Activated naive CD4-positive, alpha-beta T cell (primary cell): ENCODE measurements at places on chromosomes 12 and 14.
A peak's percentile ranks its signal among the peaks of the same experiment; 100 is the strongest.

- no peak for DNase-seq
Measured at GRCh38 chr12:101539148-101539547, 55.6 kb upstream of the MYBPC1 start.

GRCh38 chr14:69819607-69820006, 22.6 kb upstream of the SLC10A1 start:
- no peak for DNase-seq

DNA sequence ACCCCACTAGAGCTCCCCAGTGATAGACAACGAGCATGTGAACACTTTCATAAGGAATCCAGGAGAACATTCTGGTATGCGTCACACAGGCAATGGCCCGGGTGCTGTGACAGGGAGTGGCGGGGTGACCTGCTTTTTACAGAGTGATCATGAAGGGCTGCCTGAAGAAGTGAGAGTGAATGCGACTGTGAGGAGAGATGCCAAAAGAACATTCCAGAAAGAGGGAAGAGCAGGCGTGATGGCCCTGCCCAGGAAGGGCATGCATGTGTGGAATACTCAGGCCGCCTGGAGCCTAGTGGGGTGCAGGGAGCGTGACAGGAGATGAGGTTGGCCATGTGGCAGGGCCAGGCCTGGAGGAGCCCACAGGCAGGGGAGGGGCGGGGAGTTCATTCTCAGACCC, 53.8 kb downstream of the FZD10 start:
- no peak for DNase-seq

DNA sequence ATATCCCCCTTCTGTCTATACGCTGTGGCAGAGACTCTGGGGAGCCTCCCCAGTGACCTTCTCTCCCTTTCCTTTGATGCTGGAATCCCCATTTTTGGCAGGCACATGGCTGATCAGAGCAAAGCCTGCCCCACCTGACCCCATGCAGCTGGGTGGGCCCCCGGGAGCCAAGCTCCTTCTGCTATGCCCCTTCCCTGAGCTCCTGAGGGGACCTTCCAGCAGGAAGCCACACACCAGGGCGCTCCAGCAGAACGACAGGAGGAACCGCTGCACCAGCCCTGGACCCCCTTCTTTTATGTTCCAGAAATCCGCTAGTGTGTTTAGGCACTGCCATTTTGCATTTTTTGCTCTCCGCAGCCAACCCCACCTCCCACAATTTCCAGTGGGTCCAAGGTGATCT, 44.6 kb downstream of the TRAFD1 start:
- DNase-seq: no peak

- DNase-seq: no peak
Measured at GRCh38 chr12:42097971-42098370, 46.7 kb downstream of the GXYLT1 start.

GRCh38 chr14:23071244-23071920, 14.1 kb upstream of the CDH24 start:
- DNase-seq: no peak

- DNase-seq: no peak
Measured at GRCh38 chr14:99590746-99591555, 13.1 kb downstream of the CCDC85C start.

GRCh38 chr12:65140738-65141137, 19.6 kb upstream of the WIF1 start:
- no peak for DNase-seq

- no peak for DNase-seq
Measured at GRCh38 chr14:22397221-22397737, 191.7 kb downstream of the DAD1 start.

DNA sequence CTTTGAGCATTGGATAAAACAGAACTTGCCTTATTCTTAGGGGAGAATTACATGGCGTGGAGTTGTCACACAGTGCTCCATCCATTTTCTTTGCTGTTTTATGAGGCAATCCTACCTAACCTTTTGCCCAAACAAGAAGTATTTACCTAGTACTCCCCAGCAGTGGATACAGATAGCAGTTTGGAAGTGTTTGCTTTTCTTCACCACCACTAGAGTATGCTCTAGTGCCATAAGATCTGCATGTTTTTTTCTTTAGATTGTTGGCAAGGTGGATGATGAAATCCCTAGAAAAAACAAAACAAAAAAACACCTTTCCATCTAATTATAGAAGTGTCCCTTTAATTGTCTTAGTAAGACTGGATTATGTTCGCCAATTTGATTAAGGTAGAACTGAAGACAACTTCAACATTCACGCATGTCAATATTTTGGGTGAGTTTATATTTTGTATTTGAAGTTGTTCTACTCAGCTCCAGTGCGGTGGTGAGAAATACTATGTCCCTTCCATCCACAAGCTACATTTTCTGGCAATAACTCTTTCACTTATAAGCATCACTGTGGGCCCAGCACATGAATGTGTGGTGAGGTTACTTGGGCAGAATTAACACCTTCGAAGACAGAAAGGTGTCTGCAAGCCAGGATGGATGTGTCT, 23.6 kb upstream of the TMEM260 start:
- DNase-seq: no peak

DNA sequence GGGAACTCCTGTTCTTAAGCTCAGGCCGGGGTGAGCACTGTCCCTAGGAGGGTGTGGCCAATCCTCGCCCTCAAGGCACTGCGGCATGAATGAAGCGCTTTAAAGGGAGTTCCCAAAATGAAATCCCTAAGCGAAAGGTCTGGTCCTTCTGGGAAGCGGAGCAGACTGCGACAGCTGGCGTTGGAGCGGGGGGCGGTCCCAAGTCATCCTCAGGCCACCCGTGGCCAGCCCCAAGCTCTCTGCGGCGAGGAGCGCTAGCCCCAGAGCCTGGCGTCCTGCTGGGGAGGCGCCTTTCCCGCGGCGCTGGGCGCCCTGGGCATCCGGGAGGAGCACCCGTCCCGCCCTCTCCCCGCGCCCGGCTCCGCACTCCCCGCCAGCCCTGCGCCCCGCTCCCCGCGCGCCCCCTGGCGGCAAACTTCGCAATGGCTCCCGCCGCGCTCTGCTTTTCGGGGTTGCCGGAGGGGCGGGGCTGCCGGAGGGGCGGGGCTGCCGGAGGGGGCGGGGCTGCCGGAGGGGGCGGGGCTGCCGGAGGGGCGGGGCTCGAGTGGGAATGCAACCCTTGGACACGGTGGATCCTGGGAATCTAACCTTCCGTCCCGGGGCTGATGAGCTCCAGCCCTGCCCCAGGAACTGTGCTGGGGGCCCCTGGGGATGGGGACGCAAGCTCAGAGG, 25.4 kb downstream of the ZBTB42 start:
- peak; percentile 97 for DNase-seq

- DNase-seq: no peak
Measured at GRCh38 chr14:21921453-21921852, 247.8 kb upstream of the OR4E1 start.

- no peak for DNase-seq
Measured at GRCh38 chr14:83994020-83994419, 1535.9 kb upstream of the FLRT2 start.

DNA sequence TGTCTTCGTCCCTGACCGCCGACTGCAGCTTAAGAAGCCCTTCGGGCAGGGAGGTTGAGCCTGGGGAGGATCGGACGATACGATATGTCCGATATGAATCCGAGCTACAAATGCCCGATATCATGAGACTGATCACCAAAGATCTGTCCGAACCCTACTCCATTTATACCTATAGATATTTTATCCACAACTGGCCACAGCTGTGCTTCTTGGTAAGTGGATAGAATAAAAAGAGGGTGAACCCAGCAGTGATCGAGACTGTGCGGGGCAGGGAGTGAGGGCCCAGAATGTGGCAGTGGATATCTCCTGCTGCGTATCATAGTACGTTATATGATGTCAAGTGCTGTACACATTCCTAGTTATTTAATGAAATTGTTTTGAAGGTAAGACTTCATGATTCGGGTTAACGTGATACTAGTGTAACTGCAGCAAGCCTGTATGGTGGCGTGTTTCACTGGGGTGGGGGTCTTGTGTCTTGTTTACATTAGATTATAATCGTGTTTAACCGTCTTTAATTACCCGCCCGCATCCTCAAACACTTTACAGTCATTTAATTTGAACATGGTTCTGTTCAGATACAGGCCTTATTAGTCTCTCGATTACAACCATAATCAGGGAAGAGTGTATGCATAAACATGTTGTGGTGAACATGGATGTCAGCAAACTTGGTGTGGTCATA, 1.3 kb downstream of the NAA30 start:
- DNase-seq: no peak

DNA sequence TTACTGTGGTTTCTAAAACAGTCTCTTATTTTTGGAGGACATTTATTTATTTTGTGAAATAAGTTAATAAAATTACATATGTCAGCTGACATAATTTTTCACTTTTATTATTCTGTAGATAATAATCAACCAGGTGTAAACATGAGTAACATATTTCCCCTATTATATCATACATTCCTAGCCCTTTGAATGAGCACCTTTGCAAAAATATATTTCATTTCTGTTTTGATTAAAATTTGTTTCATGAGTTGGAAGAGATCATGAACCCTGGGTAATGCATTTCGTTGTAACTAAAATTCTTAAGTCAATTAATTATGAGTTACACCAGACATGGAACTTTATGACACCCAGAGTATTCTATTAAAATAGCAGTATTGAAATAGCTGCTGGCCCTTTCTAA, 56.3 kb downstream of the SLC16A7 start:
- DNase-seq: no peak

DNA sequence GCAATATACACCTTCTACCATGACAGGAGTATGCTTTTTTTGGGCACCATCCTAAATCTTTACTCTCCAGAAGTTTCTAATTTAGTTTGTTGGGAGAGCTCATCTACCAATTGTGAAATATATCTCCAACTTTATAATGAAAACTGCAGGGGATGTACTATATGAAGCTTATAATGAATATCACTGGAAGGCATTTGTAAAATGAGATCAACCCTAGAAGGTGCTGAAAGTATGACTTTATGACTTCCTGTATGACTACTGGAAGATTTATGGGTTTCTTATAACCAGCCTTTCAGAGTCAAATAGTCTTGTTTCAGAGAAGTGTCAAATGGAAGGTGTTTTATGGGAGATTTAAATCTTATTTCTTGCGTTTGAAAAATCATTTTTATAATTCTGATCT, 122.9 kb downstream of the MYRFL start:
- DNase-seq: no peak

GRCh38 chr12:120847814-120848213, 56.3 kb downstream of the SPPL3 start:
- DNase-seq: no peak

DNA sequence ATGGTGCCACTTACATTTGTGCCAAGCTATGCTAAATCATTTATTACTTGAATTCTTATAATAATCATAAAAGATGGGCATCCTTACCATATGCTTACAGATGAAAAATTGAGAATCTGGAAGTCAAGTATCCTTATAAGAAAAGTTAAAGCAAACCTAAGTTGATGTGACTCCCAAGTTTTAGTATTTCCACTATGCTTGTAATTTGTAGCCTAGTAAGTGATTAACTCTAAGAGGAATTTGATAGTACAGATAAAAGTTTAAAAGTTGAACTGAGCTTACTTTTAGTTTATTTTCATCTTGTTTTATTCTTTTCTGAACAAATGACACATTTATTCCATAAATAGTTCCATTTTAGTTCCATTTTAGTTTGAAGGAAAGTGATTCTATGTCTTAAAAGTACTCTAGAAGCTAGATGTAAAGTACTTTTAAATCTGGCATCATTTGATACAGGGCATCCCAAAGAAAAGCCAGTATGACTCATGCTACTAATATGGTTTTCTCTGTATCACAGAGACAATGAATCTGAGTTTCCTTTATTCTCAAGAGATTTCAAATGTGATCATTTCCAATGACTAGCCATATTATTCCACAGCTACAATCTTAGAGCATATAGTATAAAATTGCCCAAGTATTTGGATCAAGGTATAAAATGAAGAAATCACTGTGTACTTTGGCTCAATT, 596.0 kb downstream of the SLC16A7 start:
- no peak for DNase-seq

DNA sequence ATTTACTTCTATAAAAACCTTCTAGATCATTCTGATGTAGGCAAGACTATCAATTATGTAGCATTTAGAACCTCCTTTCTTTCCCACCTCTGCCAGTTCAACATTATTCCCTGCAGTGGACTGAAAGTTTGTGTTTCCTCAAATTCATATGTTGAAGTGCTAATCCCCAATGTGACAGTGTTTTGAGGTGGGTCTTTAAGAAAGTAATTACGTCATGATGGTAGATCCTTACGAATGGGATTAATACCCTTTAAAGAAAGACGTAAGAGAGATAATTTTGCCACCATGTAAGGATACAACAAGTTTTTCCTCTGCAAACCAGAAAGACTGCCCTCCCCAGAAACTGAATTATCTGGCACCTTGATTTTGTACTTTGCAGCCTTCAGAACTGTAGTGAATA, 1489.7 kb upstream of the SEL1L start:
- DNase-seq: no peak

GRCh38 chr14:103067231-103067954, 10.0 kb upstream of the CDC42BPB start:
- no peak for DNase-seq

GRCh38 chr12:70246580-70246979, 3.3 kb downstream of the CNOT2 start:
- no peak for DNase-seq

DNA sequence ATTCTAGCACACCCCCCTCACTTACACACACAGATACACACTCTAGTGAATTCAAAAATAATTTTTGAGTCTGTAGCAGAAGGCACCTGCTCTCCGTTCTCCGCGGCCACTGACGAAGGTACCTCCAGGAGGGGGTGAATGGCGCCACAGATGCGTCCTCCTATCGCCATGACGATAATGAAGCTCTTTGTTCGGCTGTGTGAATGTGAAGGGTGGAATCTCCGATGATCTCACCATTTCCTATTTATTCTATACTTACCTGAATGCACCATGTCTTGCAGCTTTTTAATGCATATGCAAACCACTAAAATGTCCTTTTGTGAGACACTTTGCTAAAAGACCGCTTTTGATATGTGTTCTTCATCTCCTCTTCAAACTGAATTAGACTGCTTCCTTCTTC, 162.7 kb downstream of the EGLN3 start:
- DNase-seq: no peak

GRCh38 chr14:90576981-90577660, 180.3 kb downstream of the CALM1 start:
- no peak for DNase-seq

DNA sequence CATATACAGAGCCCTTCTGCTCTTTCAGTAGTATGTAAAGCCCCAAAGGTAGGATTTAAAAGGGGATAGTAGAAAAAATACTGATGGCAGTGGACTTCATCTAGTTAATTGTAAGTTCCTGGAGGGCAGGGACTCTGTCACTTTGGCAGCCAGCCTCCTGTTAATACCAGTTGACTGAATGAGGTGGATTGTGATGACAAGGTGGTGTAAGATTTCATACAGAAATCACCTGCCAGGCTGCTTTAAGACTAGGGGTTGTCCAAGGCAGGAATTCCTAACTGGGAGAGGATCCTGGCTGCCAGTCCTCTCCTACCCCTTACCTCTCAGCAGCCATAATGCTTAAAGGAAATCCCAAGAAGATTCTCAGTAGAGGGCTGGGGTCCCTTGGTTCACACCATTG, 7.3 kb downstream of the DYRK2 start:
- no peak for DNase-seq

GRCh38 chr14:26917086-26917485, 319.3 kb upstream of the NOVA1 start:
- no peak for DNase-seq

- no peak for DNase-seq
Measured at GRCh38 chr12:78121969-78122610, 291.4 kb downstream of the NAV3 start.
